Metanephros (tissue), 2 donors: ENCODE measurements at places on chromosomes 1 and 21. TPM values are rescaled to one million over a fixed set of nuclear protein-coding genes. Genes with fewer than 3 reads are reported as not detected.

SSX2IP gene
- total RNA-seq: 16.7 TPM

EIF3I gene
- 116 TPM for total RNA-seq

C1orf141 gene
- not detected for total RNA-seq

UMODL1 gene
- not detected for total RNA-seq

ADAM30 gene
- not detected for total RNA-seq

TFF2 gene
- not detected for total RNA-seq

DDR2 gene
- 42.5 TPM for total RNA-seq
